ENCODE measurements at places on chromosomes 7 and 10. TPM values are rescaled to one million over a fixed set of nuclear protein-coding genes. Genes with fewer than 3 reads are reported as not detected.

GRCh38 chr7:114107522-114107921, 188.7 kb upstream of the PPP1R3A start:
- DNase-seq, result no peak

GRCh38 chr10:17019696-17020095, 109.9 kb downstream of the CUBN start:
- DNase-seq, result no peak

RNF32 gene
- 0.72 TPM for total RNA-seq

DNA sequence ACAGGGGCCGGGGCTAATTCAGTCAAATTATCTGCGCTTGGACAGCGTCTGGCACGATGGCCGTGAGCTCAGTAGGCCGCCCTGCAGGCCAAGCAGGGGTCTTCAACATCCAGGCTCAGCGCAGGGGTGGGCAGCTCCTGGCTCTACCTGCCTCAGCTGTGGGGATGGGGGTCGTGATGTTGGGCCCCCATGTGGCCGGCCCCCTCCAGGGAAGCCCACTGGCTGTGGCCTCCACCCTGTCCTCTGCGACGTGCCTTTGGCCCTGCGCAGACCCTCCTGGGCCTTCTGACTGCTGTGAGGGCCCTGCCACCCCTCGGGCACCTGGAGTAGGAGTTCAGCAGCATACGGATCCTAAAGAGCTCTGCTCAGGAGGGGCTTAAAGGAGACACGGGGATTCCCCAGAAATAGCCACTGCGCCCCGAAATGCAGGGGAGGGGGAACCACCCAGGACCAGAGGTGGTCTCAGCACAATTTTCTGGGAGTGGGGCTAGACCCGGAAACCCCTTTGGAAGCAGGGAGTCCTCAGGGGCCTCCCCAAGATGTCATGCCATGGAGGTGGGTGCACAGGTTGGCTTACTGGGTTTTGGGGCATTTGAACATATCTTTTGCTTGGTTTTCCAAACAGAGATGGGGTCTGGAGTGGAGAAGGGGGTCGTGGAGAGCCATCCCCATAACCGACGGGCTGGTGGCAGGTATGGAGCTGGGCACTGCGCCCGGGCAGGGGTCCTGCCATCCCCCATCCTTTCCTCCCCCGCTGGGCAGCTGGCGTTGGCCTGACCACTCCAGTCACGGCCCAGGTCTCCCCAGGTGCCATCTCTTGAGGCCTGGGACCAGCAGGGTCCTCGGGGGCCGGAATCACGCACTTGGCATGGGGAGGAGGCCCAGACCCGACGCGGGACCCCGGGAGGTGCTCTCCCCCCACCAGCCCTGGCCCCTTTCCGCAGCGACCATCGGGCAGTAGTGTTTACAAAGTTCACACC, 4.0 kb upstream of the ADAP1 start:
- peak; percentile 62 for DNase-seq
